Activated CD8-positive, alpha-beta memory T cell treated with anti-CD3 and anti-CD28 coated beads, Interleukin-2, amount 10 ng/mL, durations not matched to agents 7 days and 5 days (primary cell): ENCODE measurements at places on chromosomes 16 and 17.

DNA sequence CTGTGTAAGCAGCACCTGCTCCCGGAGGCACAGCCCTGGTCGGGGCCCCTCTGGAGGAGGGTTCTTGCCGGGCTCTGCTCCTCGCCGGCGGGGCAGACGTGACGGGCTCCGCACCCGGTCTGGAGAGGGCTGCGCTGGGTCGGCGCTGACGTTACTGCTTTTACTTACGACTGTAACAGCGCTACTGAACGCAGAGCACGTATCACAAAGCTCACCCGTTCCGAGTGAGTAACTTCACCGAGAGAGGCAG, 1.3 kb upstream of the RAB40C start:
- DNase-seq: peak; percentile 78

DNA sequence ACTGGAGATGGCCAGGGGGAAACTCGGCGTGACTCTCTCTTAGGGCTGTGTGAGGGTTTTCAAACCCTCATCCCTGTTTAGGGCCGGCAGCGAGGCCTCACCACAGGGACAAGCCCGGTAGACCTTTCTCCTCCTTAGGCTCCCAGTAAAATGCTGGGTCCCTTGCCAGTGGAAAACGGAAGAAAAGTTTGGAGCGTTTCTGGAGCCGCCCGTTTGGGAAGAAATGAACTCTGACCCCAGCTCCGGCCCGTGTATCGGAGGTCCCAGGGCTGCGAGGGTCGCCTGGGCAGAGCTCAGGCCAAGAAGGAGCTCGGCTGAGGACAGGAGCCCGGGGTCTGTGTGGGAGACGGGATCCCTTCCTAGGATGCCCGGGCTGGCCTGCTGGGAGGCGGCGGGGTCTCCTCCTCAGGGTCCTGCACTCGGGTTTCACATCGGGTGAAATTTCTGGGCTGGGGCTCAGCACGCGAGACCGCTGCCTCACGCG, 23.2 kb downstream of the ZNF213 start:
- DNase-seq: no peak

- no peak for DNase-seq
Observed at GRCh38 chr17:59190806-59191205, 19.0 kb upstream of the SMG8 start.

GRCh38 chr17:42287305-42287976, 857 bp upstream of the STAT5A start:
- DNase-seq: peak; percentile 68

DNA sequence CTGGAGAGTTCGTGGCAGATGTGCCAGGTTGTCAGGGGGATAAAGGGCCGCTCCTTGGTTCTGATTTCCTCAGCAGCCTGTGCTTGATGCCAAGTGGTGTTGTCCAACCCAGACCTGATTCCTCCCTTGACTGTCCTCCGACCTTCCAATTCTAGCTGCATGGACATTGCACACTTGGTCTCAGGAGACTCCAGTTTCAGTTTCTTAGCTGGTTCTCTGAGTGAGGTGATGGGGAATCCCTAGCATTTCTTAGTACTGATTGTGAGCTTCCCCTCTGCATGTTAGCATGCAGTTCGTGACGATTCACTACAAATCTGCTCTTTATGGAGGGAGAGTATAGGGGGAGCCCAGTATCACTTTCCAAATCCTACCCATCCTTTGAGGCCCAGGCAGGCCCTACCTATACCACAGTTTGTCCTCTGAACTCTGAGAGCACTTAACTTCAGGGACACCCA, 12.4 kb upstream of the CCR7 start:
- DNase-seq: no peak

GRCh38 chr17:33131620-33132019, 140.0 kb downstream of the SPACA3 start:
- DNase-seq: no peak

DNA sequence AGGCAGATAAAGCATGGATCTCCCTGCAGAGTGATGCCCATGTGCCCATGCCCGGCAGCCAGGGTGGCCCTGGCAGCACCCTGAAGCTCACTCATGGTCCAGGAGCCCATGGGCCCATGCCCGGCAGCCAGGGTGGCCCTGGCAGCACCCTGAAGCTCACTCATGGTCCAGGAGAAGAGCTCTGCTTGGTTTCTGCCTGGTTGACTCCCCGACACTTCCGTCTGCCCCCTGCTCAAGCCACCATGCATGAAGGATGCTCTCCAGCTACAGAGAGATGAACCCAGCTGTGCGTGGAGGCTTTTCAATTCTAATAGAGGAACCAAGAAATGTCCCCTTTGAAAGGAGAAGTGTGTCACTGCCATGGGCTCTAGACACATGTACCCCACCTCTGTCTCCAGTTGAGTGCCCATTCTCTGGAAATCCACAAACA, 8.7 kb downstream of the CCL17 start:
- DNase-seq: no peak

- DNase-seq: no peak
Observed at GRCh38 chr16:19639986-19640421, 78.0 kb downstream of the KNOP1 start.

DNA sequence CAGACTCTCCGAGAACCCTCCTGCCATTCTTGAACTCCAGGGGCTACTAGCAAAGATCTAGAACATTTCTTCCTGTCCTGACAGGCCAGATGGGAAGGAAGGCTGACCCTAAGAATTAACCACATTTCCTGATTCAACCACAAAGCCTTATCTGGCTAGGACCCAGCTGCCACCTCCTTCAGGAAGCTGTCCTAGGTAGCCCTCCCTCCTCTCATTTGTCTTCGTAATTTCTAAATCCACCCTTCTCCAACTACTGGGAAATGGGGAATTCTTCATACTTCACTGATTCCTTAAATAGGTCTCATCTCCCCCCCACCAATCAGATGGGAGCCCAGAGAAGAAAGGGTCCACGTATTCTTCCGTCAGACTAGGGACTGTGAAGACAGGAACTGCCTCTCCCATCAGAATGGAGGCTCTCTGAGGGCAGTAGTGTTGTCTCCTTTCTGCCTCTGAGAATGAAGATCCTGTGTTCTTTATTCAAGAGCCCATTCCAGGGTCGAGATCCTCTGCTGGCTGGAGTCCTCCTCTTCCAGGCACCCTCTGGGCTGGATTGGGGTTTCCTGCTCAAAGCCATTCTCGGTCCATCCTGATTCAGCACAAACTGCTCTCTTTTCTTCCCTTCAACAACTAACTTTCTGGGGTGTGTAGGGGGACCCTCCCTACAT, 2.1 kb downstream of the SAMD14 start:
- DNase-seq: no peak

DNA sequence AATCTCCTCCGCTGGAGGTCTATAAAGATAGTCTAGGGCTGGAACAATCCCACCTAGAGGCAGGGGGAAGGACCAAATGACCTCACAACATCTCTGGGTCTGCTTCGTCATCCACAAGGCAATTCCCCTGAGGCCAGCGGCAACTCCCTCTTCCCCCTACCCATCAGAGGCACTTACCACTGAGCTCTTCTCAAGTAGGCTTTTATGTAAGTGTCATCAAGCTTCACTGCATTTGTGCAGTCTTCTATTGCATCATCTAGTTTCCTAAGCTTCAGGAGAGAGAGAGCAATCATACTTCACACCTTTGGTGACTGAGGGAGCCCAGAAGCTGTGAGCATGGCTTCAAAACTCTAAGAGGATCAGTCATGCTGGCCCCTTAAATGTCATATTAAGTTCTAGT, 21.0 kb downstream of the CNP start:
- no peak for DNase-seq

DNA sequence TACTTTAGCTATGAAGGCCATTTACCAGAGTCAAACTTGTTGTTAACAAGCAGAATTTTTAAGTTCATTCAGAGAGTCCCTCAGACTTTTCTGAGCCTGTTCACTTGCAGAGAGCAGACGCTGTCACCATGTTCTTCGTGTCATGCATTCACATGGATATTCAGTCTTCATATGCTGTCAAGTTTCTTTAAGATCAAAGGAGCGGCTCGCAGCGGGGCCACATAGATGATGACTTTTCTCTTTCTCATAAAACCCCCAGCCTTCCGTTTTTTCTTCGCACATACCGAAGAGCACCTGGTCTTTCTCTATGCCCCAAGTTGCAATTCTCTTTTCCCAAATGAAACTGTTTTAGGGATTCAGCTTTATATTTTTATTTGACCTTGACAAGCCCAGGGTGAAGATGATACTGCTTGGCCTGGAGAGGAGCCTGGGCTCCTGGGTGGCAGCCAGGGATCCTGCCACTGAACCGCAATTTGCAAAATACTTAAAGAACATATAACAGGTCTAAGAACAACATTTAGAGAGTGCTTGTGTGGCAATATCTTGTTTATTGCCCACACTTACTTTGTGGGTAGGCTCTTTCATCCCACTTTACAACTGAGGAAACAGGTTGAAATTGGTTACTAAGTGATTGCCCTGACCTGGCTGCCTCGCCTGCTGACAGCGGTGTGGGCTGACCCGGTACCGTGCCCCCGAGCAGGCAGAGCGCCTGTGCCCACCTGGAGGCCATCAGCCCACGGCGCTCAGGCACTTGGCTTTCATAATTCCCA, 22.9 kb downstream of the SEC14L1 start:
- DNase-seq: no peak

DNA sequence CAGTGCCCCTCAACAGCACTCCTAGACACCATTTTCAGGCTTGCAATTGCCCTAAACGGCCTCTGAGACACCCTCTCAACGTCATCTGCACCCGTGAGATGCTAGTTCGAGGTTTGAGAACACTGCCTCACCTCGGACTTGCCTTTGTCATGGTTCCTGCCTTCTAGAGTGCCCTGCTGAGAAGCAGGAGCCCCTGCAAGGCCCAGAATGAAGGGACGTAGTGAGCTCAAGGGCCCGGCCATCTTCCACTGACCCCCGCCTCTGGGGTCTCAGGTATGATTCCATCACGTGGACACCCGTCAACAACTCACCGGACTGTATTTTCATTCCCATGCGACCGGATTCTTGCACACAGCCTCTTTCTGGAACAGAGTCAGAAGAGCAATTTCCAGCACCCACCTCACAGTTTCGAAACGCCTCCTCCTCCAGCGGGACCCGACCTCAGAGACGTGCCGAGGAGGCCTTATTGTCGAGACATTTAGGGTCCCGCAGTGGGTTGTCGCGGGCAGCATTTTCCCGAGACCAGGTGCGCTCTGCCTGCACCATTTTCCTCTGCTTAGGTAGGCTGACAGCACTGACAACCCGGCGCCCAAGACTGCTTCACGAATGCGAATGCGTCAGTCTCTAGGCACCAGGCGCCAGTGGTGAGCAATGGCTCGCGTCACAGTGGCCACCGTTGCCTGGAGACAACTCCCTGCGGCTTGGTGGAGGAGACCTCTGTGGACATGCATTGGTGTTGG, 999.9 kb downstream of the KCNJ18 start:
- no peak for DNase-seq

- DNase-seq: no peak
Observed at GRCh38 chr17:1641065-1641403, 4.5 kb downstream of the SCARF1 start.

- DNase-seq: no peak
Observed at GRCh38 chr17:73616120-73616872, 27.9 kb downstream of the SDK2 start.

GRCh38 chr16:48810436-48810802, 200.4 kb upstream of the N4BP1 start:
- DNase-seq: no peak

DNA sequence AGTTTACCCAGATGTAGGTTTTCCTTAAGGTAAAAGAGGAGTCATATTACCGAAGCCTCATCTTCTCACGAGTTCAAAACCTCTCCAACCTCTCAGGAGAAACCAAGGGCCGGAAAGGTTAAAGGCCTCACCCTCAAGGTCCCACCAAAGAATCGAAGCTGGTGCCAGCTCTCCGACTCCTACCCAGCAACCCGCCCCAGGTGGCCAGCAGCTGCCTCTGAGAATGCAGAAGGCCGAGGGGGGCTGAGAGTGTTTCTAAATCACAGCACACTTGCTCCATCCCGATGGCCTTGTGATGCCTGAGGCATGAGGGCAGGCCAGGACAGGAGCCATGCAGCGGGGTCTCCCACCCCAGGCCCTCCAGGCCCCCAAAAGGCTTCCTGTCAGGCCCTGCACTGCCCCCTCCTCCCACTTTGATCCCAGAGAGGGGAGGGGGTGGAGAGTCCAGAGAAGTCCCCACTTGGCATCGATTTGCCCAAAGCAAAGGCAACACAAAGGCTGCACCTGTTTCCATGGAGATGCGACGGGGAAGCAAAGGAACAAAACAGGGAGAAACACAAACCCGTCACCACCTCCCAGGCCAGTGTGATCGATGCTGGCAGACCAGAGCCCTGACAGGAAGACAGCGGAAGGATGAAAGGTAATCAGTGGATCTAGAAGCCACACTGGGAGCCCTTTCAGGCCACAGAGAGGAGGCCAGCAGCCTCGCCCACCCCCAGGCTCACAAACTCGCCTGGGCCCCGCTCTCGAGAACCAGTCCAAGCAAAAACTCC, 39.0 kb downstream of the CUEDC1 start:
- DNase-seq: no peak

DNA sequence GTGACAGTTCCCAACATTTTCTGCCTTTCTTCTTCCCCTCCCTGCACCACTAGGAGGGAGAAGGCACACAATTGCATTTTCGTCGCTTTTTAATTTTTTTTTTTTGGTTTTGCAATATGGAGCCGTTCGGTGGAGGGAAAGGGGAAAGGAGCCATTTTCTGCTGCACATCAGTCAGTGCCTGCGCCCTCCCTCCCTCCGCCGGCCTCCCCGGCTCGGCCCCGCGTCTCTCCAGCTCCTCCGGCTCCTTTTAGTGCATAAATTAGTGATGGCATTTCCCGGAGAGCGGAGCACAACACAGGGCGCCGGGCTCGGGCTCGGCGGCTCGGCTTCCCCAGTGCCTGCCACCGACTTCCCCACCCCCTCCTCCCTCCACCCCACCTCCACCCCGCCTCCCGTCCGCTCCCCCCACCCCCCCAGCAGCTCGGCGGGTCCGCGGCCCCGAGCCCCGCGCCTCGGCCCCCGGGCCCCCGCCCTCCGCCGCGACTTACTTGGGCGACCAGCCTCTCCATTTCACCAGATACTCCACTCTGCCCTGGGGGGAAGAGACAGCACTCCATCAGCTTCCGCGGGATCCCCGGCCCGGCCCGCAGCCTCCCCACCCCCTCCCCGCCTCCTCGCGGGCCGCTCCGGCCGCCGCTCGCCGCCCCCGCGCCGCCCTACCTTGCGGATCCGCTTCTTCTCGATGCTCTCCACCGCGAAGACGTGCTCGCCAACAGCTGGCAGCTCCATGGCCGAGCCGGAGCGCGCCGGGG, 542 bp downstream of the CBX4 start:
- DNase-seq: peak; percentile 71

GRCh38 chr16:72202014-72202413, 30.1 kb upstream of the PMFBP1 start:
- no peak for DNase-seq
